ENCODE measurements at places on chromosomes 3 and 15. TPM values are rescaled to one million over a fixed set of nuclear protein-coding genes. Genes with fewer than 3 reads are reported as not detected.

DNA sequence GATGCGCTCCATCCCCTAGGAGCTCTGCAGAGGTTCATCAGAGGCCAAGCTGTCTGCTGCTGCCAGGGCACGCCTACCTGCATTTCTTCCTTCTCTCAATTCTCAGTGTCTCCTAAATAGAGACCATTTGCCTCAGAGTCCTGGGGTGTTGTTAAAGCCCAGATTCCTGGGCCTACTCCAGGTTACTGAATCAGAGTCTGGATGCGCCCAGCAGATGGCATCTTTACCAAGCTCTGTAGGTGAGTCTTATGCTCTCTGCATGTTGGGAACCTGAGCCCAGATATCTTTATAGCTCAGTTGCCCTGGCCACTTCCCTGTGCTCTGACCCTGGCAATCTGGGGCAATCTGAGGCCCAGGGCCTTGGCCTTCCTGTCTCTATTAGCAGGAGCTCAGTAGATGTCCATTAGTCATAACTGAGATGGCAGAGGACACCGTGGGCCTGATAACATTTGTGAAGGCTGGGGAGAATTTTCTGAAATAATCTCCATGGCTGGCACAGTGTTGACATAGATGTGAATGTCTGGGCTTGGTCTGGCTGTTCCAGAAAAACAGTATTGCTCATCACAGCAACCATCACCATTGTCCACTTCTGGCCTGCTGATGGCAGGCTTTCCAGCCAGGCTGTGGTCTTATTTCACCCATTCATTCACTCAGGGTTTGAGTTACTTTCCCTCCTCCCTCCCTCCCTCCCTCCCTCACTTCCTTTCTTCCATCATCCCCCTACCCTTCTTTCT is 13.3 kb upstream of the RBP1 start:
- no peak for DNase-seq

GRCh38 chr3:154151969-154152368 is 30.8 kb downstream of the ARHGEF26 start:
- DNase-seq = no peak

- no peak for DNase-seq
Observed at GRCh38 chr3:23161308-23161707, 41.8 kb upstream of the UBE2E2 start.

DNA sequence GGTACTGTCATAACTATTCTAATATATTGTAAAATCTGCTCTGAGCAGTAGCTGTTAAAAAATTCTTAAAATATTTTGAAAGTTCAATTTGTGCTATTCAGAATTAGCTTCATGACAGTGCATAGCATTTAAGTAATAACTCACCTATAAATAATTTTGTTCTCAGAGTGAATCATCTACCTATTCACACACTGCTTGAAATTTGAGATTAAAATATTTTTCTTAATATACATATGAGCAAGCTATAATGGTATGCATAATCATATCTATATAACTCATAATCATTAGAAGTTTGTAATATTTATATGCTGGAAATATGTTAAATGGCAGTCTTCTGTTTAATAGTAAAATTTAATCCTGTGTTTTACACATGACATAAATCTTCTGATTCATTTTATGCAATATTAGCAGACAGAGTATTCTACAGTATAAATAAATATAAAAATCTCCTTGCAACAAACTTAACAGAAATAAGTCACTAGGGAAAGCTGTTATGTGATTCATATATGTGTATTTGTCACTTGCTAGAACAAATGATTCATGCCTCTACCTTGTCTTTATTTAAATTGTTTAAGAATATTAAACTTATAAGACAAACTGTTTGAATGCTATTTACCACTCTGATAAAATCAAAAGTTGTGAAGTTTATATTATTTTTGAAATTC is 710.8 kb downstream of the PLOD2 start:
- no peak for DNase-seq

- DNase-seq = no peak
Observed at GRCh38 chr3:106711650-106712049, 665.6 kb upstream of the CCDC54 start.

DNA sequence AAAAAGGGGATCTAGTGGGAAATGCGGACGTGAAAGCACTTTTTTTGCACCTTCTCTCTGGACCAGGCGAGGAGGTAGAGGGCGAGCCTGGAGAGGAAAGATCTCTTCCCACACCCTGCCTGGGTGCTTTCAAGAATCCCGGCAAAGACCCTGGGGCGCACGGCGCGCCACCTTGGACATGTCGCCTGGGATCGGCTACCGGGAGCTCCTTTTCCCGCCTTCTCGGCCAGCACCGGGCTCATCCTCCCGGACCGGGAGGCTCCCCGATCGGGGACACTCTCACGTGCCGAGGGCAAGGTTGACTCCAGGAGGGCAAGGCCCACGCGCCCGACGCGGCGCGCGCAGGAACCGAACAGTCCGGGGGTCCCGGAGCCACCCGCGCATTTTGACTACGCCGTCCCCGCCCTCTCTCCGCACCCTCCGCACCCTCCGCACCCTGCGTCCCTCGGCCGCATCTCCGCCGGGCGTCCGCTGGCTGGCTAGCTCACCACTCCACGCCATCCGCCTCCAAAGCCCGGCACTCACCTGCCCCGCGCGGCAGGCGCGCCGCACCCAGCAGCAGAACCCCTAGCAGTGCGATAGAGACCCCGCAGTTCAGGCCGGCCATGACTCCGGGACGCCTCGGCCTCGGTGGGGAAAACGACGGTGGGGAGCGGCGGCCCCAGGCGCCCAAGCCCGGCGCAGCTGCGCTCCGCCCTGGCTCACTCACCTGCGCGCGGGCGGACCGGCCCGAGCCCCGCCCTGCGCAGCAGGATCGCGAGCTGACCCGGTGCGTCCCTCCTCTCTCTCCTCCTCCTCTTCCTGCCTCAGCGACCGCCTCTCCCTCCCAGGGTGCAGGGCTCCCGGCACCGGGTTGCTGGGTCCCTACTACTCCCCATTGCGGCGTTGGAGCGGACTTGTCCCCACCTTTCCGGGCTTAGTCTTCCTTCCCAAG is at the start of gene CDCP1:
Gene CDCP1, minus strand, starts transcription at position 698 of the 934 bp plus-strand sequence. Its CDS starts 91 bp downstream, at position 607.
- no peak for DNase-seq

DNA sequence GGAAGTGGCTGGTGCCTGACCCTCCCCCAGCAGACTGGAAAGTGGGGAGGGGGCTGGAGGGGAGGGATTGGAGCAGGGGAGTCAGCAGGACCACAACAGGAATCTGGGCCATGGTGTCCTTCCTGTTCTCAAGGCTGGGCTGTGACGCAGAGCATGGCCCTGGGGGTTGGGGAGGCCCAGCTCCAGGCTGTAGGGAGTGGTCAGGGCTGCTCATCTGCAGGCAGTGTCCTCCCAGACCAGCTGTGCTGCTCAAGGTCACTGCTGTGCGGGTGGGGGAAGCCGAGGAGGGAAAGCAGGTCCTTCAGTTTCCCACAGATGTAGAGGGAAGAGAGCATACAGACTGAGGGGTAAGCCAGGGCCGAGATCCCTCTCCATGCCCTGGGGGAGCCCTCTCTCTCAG is 40.7 kb downstream of the CYP11A1 start:
- no peak for DNase-seq

Gene EXOSC7
- total RNA-seq = 50.7 TPM

Gene ANKRD28
- total RNA-seq = 36.8 TPM

Gene NR1I2
- 0.26 TPM for total RNA-seq

Gene ACY1
- 29.9 TPM for total RNA-seq

All from neural crest cell (in vitro differentiated cells).